ENCODE measurements at places on chromosomes 7 and 10.

DNA sequence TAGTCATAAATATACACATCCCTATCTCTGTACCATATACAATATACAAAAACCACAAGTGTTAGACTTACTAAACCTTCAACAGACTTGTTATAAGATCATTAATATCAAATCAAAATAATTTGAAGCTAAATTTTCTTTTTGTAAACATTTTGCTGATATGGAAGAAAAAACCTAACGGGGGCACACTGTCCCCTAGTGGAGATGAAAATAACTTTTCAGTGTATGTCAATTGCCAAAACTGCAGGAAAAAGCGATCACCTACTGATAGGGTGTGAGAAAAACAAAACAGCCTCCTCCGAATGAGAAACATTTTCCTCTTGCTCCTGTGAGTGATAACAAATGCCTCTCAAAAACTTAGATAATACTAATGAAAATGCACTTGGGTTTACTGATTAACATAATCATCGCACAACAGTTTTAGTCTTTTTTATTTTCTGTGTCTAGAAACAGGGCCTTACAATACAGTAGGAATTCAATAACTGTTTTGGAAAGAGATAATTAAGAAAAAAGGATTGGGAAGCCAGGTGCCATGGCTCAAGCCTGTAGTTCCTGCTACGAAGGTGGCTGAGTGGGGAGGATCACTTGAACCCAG, 322.7 kb downstream of the CRPPA start:
- DNase-seq = no peak

GRCh38 chr7:41029072-41029499, 673.8 kb downstream of the INHBA start:
- DNase-seq = no peak

GRCh38 chr10:26156019-26156418, 60.6 kb upstream of the GAD2 start:
- DNase-seq = no peak

- no peak for DNase-seq
Observed at GRCh38 chr10:84173501-84173929, at the start of gene GPR15LG. TSS of gene GPR15LG (plus strand) at chr10:84173801. CDS start at chr10:84173852, 51 bp downstream.

GRCh38 chr7:46610746-46611145, 689.7 kb upstream of the IGFBP3 start:
- no peak for DNase-seq

DNA sequence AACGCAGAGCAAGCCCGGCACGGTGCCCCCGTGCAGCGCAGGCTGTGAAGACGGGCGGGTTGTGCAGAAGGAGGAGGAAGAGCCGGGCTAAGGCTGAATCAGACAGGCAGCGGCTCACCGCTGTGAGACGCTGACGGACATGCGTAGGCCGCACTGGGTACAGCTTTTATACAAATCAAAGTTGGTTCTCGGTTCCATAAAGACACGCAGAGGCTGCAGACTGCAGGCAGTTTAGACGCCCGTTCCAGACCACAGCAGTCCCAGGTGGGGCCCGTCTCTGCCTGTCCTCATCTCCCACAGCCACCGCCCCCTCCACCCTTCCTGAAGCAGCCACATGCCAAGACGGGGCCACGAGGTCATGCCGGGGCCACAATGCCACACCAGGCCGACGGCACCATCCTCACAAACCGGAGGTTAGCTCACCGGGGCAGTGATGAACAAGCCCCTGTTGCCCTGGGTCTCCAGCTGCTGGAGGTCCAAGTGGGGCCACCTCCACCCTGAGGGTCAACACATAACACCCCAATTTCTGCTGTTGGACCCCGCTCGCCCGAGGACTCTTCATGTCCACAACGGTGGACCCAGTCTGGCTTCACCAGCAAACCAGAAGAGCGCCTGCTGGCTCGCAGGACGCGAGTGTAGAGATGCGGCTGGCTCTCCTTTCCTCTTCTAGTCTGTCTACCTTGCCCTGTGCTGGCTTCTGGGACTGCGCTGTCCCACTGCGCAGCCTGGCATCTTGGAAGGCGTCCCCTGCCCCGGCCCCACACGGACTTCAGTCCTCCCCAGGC, 227.2 kb downstream of the ELFN1 start:
- DNase-seq = no peak

GRCh38 chr10:78483641-78484040, 450.0 kb downstream of the RPS24 start:
- no peak for DNase-seq

DNA sequence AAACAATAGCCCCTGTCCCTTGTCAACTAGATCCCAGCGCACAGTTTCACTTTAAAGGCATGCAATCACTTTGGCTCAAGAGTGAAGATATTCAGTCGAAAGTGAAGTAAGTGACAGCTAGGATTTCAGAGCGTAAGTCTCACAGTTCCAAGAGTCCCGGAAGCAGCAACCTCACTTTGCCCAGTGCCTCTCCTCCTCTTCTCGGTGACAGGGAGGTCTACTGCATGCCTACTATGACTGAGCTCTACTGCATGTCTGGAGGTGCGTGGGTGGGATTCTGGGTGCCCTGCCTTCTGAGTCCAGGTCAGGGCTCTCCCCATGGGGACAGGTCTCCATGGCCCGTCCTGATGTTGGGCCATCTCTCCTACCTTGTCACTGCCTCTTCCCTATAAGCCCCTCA, 17.0 kb downstream of the PRKCQ start:
- DNase-seq = peak; percentile 54

DNA sequence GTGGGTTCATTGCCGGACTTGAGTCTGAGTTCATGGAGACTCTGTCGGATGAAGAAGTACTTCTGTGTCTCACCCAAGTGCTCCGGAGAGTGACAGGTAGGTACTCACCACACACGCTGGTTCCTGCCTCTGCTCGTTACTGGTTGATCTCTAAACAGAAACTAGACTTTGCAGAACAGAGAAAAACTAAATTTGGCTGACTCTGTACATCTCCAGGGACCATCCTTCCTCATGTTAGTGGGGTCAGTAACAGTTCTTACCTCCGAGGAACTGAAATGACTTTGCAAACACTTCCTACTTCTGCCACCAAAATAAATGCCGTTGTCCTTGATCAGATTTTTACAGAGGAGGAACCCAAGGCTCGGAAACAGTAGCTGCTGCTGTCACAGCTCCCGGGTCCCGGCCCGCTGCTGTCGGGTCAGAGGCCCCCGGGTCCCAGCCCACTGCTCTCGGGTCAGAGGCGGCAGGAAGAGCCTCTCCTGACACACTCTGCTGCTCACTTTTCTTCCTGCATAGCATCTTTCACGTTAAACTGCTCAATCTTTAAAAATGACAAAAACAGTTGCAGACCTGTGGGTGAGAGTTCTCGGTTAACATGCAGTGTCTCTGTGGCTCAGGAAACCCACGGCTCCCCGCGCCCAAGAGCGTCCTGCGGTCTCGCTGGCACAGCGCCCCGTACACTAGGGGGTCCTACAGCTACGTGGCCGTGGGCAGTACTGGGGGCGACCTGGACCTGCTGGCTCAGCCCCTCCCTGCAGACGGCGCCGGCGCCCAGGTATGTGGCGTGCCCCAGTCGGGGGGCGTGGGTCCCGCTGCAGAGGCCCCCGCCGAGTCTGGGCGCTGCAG, 4.8 kb upstream of the MTG1 start:
- DNase-seq = peak; percentile 42

DNA sequence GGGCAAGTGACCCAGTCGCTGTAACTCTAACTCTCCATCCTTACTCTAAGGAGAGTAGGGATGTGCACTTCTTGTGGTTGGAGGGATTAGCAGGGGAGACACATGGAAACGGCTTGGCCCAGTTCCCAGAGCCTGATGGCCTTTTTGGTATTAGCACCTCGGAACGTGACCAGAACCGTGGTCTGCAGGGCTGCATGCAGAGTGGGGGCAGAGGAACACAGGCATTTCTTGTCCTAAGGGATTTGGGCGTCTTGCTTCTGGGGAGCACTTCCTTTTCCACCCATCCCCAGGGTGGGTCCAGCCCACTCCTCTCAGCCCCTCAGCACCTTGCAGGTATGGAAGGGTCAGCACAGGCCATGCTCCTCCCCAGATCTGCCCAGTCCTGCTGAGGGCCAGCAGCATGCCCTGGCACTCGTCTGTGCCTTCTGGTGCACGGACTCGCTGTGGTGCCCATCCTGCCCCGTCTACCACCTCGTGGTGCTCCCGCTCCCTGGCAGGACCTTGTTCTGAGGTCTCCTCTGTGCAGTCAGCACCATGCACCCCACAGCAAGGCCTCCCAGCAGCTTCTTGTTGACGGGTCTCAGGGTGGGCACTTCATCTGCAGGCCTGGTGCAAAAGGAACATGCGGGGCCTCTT, 109.6 kb downstream of the ACTR3B start:
- no peak for DNase-seq

DNA sequence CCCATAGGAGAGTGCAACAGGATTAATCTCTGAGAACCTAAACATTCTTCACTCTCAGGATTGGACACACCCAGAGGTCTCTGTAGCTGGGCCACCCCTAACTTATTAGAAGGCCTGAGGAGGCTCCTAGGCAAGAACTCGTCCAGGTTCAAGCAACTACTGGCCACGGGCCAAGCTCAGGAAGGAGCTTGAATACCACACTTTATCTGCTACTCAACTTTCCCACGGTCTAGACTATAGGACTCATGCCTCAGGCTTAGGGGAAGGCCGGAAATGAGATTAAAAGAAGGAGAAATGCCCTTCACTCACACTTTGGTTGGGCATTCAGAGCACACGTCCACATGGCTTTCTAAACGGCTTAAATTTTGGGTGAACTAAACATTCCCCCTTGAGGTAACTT, 142.8 kb upstream of the PHYHIPL start:
- DNase-seq = no peak

GRCh38 chr7:144529269-144529926, 125.9 kb upstream of the NOBOX start:
- no peak for DNase-seq

- DNase-seq = no peak
Observed at GRCh38 chr7:150977382-150978125, 567 bp downstream of the KCNH2 start.

- DNase-seq = no peak
Observed at GRCh38 chr10:132457328-132458070, 60.5 kb downstream of the PWWP2B start.

GRCh38 chr10:124741281-124741921, 2.8 kb downstream of the FAM53B start:
- peak; percentile 71 for DNase-seq

DNA sequence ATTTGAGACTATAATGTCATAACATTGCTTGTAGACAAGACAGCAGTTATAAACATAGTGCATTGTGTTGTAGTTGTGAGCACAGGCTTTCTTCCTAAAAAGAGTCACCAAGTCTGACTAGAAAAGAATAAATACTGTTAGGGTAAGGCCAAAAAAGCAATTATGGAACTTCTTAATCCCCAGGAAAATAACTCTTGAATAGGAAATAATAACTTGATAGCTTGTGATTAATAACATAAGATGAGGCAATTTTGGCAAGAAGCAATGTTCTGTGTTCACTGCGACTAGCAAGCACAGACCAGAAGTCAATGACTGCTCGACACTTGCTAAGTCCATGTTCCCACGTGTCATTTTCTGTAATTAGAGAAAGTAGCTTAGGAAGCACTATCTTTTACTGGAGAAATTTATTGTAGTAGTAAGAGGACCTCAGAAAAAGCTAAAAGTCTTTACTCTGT, 97.1 kb downstream of the AGMO start:
- no peak for DNase-seq

DNA sequence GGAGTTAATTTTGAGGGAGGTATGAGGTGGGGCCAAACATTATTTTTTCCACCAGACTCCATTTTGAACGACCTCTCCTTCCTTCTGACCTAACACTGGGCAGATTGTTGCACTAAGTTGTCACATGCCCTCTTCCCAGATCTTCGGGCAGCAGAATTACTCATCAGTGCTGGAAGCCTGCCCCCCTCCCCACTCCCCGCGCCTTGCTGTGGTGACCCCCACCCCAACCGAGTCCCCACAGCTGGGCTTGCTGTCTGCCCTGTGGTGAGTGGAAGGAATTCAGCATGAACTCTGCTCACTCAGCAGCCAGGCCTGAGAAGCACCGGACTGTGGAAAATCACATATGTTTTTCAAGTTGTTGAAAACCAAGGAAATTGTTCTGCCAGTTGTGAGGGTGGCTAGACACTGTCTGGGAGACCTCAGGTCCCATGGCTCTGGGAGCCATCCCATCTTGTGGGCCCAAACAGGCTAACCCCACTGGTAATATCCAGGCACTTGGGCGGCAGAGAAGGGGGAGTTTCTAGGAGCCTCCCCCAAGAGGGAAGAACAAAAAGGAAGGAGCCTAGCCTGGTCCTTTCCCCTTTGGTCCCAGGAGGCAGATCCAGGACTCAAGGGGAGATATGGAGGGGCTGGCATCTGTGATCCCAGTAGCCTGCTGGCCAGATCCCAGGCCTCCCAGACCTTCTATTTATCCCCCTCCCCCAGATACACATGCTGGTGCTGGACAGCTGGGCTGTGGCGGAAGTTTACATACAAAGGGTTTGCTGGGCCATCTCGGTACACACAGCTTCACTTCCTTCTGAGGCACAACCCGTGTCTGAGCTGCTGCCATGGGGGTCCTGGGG, 3.5 kb upstream of the AEBP1 start:
- DNase-seq = no peak

GRCh38 chr10:60175441-60175971, 214.2 kb downstream of the ANK3 start:
- no peak for DNase-seq

GRCh38 chr10:44292390-44293002, 92.4 kb downstream of the CXCL12 start:
- no peak for DNase-seq

DNA sequence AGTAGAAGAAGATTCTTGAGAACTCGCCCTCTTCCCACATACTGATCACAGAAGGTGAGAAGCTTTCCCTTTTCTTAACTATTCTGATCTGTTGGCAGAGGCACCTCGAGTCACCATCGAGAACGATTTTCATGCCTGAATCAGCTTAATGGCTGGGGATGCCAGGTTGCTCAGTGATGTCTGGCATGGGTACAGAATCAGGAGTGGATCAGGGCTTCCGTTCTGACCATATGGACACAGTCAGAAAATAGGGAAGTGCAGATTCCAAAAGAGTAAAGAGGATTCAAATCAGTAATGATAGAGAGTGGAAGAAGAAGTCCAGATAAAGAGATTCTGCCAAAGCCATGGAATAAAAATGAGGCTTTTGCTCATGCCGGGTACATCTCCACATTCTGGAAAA, 52.0 kb upstream of the GRB10 start:
- DNase-seq = no peak

DNA sequence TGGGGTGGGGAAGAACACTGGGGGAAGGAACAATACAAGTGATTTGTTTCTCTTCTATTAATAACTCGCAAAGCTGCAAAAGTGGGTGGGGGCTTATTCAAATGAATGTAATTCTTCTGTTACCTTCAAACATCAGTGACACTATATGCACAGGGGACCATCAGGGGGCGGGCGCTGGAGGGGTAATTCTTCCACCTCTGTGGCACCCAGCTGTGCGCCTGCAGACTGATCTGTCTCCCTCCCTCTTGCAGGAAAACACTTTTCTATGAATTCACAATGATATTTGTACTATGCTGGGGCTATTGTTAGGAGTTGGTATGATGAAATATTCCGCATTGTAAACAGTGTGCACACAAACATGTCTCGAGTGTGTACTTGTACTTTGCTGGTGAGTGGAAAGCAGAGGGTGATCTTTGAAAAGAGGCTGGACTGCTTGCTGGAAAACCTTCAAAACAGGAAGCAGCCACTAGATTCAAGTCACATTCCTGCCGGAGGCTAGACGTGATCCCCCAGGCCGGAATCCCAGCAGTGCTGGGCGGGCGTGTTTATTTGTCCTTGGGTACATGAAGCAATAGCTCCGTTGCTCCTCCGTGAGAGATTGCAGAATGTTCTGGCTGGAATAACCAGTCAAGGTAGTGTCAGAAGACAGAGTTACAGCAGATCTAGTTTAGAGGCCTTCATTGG, 15.8 kb upstream of the BNIP3 start:
- DNase-seq = no peak

GRCh38 chr7:70069977-70070376, 471.7 kb downstream of the AUTS2 start:
- DNase-seq = no peak

GRCh38 chr10:132282667-132283603, 24.8 kb downstream of the STK32C start:
- no peak for DNase-seq

Measured in stimulated activated naive CD4-positive, alpha-beta T cell treated with Interleukin-2 at 50 U/mL for 16 hours (primary cell).